CD4-positive, alpha-beta T cell treated with Interleukin-2 at 100 ng/mL for 4 hours (primary cell): ENCODE measurements at places on chromosomes 7 and 10.

- DNase-seq, result no peak
Observed at GRCh38 chr7:157601530-157601929, 264.7 kb downstream of the DNAJB6 start.

- no peak for DNase-seq
Observed at GRCh38 chr10:86224354-86225102, 142.1 kb downstream of the GRID1 start.

GRCh38 chr10:26448292-26448691 is 10.2 kb downstream of the APBB1IP start:
- no peak for DNase-seq

GRCh38 chr10:103064956-103065355 is 128.1 kb downstream of the NT5C2 start:
- no peak for DNase-seq

GRCh38 chr10:90451283-90451682 is 406.6 kb downstream of the HTR7 start:
- DNase-seq, result no peak

DNA sequence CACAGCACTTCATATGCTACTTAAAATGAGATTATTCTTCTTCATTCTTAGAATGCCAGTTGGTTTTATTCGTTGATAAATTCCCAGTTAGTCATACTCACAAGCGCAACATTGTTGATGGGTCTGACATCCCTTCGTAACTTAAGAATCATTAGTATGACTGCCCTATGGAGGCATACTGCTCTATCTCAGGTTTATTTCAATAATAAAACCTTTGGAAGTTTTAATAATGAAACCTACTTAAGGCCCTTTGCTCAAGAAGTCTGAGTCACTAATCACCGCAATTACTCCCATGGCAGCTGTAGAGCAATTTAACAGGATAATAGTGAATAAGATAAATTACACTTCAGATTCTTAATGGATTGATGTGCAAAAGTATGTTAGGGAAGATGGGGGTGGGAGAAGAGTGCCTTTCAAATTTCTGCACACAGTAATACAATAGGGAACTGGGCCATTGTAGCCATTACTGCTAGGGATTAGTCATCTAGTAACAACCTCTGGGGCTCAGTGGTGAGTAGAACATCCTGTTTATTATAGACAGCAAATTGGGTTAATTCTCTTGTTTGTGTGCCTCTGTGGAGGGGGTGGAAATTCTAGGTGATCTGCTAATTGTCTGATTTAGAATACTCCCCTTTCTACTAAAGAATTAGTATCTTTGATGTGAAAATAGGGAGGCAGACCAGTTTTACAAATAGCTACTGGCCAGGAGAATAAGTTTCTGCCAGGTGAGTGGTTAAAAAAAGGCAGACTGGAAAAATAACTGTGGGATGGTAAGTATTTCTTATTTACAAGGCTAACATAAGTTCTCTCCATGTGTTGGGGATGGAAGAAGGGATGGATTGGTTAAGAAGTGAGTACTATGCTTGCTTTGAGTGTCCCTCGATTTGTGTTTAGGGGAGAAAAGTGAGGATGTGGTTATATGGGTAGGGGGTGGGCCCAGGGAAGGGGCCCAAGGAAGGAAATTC is 74.5 kb upstream of the VKORC1L1 start:
- DNase-seq, result peak; percentile 43
